ENCODE measurements at places on chromosomes 13 and 19. TPM values are rescaled to one million over a fixed set of nuclear protein-coding genes. Genes with fewer than 3 reads are reported as not detected.

The MEGF8 gene
- total RNA-seq: 22.8 TPM

- DNase-seq: no peak
These were observed 139.1 kb downstream of the SLC7A1 start for GRCh38 chr13:29456419-29456818.

The ZNF415 gene
- 22.8 TPM for total RNA-seq

DNA sequence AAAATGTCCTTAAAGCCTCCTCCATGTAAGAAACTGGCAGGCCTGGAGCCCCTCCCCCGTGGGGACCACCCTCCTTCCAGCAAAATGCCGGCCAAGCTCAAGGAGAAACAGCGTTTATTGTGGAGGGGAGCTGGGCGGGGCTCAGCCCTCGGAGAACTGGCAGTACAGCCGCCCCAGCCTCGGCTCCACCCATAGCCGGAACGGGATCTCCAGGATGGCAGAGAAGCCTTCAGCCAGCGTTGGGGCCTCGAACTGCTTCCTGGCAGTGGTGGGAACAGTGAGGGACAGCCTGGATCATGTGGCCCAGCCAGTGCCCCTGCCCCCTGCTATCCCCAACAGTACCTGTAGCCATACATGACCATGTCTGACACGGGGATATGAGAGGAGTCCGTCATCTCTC, 6.3 kb downstream of the PNKP start:
- DNase-seq: peak; percentile 81

The ICAM5 gene
- 7.1 TPM for total RNA-seq

DNA sequence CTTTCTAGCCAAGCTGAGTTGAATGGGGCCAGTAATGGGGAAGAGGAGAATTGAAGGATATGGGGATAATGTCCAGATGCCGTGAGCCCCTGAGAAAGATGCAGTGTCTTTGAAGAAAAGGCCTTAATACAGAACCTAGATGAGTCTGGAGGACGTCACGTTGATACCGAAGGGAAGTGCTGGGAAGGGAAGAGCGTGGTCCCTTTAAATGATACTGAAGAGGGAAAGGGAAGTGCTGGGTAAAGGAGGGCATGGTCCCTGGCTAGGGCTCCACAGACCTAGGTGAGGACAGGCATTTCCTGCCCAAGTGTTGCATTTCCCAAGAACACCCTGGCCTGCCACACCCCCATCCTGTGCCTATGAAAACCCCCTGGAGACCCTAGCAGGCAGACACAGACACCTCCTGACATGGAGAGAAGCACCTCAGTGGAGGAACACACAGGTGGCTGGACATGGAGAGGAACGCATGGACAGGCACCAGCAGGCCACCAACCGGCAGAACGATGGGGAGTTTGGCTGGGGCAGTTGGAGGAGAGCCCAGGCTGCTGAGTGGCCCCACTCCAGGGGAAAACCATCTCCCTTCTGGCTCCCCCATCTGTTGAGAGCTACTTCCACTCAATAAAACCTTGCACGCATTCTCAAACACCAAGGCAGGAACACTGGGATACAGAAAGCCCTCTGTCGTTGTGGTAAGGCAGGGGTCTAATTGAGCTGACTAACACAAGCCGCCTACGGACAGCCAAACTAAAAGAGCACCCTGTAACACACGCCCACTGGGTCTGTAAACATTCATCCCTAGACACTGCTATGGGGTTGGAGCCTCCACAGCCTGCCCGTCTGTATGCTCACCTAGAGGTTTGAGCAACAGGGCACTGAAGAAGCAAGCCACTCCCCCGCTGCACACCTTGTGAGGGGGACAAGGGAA, 34.9 kb upstream of the POMP start:
- DNase-seq: no peak

DNA sequence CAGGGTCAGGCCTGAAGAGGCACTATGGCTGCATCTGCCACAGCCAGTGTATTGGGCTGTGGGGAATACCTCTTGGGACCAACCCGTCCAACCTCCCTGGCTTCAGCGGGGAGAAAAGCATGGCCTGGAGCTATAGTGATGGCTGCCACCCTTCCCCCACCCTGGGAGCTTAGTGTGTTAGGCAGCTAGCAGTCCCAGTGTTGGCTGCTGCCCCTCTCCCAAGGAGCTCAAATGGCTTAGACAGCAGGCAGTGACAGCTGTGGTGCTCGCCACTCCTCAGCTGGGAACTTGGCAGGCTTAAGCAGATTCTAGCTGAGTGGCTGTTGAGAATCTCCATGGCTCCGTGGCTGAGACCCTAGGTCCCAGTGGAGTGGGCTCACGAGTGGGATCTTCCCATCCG, 19.7 kb downstream of the ACOD1 start:
- DNase-seq: no peak

DNA sequence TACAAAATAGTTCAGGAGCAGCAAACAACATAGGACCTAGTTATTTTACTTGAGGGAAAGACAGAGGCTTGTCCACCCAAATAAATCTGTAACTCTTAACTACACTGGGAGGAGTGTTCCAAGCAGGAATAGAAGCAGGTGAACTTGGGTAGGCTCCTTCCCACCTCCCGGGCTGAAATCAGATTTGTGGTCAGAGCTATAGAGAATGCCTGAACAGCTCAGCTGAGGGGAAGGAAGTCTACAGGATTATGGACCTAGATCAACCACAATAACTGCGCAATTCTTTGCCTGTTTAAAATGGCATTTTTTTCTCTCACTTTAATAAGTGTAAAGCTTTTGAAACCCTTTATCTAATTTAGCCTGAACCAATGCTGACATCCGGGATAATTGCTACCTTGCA, 73.5 kb upstream of the IRS2 start:
- DNase-seq: no peak

The LILRA1 gene
- 0.96 TPM for total RNA-seq

GRCh38 chr13:113917594-113918371, 53.9 kb upstream of the GAS6 start:
- DNase-seq: no peak

DNA sequence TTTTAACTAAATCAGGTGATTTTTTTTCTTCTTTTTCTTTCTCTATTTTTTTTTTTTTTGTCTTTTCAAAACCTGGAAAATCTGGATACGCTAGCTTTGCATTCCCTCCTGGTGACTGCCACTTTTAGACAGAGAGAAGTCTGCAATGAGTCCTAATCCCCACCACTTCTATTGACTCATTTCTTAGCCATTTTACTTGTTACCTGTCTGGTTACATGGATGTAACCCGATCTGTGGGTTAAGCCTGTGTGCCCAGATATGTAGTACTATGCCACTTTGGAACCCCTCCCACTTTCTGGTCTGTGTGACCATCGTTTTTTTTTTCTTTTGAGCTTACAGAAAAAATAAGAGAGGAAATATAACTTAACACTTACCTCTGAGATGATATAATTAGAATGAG, 817.8 kb upstream of the PCDH9 start:
- DNase-seq: no peak

- no peak for DNase-seq
These were observed 6.1 kb upstream of the CYSLTR2 start for GRCh38 chr13:48647625-48648024.

The FUT6 gene
- total RNA-seq: 0.62 TPM

- no peak for DNase-seq
These were observed 5.9 kb upstream of the CACNG7 start for GRCh38 chr19:53903055-53903680.

DNA sequence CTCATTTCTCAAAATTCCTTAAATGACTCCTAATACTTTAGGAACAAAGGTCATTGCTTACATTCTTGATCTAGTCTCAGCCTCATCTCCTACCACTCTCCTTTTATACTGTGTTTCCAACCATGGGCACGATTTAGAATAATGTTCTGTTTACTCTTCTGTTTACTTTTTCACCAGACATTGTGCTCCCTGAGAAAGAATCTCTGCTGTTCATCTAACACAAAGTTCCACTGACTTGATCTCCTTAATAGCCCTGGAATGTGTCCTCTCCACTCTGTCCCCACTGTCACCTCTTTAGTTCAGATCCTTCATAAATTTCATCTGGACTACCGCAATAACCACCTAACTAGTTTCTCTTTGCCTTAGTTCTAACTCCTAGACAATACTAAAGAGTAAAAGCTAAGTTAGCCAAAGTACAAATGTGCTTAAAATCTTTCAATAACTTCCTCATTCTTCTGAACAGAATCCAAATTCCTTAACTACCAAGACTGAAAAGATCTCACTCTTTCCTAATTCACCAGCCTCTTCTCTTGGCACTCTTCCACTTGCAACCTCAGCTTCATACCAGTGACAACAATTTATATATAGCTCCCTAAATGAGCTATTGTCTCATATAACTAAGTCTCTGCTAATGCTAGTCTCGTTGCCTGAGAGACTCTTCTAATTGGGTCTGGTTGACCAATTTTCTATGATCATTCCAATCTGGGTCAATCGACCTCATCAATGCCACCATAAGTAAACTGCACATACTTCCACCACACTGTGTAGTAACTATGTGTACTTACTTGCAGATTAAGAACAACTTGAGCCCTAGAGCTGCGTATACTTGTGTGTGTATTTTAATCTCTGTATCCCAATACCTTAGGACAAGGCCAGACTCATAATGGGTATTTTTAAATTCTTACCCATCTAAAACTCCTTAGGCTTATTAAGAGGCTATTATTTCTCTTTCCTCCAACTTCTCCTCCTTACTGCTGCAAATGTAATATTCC, 179.9 kb downstream of the VWA8 start:
- DNase-seq: no peak

DNA sequence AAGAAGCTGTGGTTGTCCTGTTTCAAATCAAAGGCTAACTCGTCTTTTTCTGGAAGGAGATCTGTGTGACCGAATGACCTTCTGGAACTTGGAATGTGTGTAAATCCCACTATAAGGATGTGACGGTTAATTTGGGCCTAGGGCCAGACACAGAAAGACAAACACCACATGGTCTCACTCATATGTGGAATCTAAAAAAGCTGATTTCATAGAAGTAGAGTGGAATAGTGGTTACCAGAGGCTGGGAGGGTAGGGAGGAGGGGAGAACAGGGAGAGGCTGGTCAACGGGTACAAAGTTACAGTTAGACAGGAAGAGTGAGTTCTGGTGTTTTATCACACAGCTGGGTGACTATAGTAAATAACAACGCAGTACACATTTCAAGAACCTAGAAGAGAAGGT, 39.3 kb upstream of the RGCC start:
- no peak for DNase-seq

The IGFL3 gene
- not detected for total RNA-seq

The CBY2 gene
- total RNA-seq: 3.4 TPM

The ZNF805 gene
- 16.4 TPM for total RNA-seq

DNA sequence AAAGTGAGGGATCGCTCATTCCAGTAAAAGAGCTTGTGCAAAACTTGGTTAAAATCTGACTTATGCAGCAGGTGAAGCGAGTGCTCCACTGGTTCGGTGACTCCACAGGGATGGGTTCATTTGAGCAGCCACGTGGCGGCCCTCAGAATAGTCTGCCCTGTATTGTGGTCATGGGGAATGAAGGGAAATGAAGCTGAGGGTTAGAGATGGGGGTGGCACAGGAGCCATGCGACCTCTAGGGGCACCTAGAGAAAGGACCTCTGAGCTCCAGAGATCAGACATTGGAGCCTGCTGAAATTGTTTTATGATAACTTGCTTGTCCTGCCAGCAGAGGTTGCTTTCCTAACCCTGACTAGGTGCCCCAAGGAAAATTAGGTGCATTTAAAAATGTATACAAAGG, 26.6 kb downstream of the CBY2 start:
- no peak for DNase-seq

DNA sequence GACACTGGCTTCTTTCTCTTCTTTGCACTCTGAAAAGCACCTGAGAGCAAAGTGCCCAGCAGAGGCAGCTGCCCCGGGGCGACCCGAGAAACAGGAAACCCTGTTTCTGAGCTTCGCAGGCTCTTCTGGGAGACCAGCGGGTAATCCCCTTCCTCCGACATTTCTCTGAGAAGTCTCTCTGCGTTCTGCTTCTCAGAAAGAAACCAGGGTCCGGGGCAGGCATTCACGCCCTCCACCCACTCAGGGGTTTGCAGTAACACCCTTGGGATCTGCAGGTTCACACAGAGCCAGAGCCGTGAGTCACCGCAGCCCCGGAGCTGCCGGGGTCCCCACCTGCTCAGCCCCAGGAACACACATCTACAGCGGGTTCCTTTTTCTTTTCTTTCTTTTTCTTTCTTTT, 86.0 kb downstream of the GADD45B start:
- no peak for DNase-seq

DNA sequence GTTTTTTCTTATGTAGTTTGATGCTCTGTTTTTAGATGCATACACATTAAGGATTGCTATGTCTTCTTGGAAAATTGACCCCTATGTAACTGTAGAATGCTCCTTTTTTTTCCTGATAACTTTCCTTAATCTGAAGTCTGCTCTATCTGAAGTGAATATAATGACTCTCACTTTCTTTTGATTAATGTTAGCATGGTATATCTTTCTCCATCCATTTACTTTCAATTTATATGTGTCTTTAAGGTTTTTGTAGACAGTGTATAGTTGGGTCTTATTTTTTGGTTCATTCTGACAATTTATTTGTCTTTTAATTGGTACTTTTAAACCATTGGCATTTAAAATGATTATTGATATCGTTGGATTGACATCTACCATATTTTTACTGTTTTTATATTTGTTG, 92.3 kb downstream of the URI1 start:
- DNase-seq: no peak

GRCh38 chr19:15110418-15110815, 3.2 kb downstream of the SYDE1 start:
- DNase-seq: no peak

The ZNF66 gene
- 13.5 TPM for total RNA-seq

The DNAJC15 gene
- total RNA-seq: 8.2 TPM

GRCh38 chr13:49791711-49792549, 552 bp downstream of the KPNA3 start:
- DNase-seq: peak; percentile 17

The PRTN3 gene
- not detected for total RNA-seq
